NCI-H345 (cell line): ENCODE measurements at places on chromosomes 6 and 20.

DNA sequence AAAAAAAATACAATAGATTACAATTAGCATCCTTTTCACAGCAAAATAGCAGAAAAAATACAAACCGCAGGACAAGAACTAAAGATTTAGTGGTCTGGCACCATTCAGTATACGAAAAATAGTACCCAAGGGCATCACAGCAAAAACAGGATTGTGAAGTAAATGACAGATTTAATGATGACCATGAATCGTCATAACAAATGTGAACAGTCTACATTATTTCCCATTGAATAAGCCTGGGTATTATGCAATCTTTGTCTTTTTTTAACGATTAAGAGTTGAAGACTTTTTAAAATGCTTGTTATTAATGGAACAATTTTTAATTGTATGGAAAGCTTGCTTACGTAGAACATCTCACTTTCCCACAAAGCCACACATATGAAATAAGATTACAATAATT is 432.8 kb downstream of the PKHD1 start:
- DNase-seq, result no peak

DNA sequence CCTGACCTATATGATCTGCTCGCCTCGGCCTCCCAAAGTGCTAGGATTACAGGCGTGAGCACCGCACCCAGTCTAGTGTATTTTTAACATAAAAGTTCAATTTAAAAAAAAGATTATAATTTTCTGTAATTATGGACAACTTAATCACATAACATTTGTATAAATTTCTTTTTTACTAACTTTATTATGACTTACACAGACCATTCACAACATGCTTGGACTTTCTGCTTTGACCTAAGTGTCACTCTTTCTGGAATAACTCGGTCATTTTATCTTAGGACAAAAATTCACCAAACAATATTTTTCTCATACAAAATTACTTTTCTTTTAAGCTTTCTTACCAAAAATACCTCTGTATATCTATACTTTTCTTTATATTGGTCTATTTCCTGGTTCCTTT is 15.4 kb upstream of the IL22RA2 start:
- no peak for DNase-seq

GRCh38 chr20:4488407-4489339 is 233.0 kb upstream of the PRND start:
- DNase-seq, result no peak

GRCh38 chr6:26065952-26066380 is 21.3 kb upstream of the HFE start:
- DNase-seq, result peak; percentile 59

DNA sequence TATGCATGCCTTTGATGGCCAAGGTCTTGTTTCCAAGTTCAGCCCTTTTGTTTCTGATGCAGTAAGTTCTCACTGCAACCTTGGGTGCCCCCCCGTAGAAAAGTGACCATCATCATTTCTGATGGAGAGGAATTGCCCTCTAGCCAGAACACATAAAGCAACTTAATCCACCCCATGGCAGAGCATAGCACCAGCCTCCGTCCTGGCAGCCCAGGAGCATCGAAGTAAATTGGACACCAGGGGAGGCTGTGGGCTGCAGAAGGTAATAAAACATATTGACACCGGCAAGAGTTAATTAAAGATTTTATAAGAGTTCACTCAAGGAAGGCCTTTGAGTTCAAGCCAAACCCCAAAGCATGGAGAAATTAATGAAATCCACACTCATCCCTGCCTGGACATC is 39.2 kb upstream of the CST7 start:
- DNase-seq, result no peak

GRCh38 chr6:81450180-81450579 is 302.3 kb downstream of the TENT5A start:
- no peak for DNase-seq

DNA sequence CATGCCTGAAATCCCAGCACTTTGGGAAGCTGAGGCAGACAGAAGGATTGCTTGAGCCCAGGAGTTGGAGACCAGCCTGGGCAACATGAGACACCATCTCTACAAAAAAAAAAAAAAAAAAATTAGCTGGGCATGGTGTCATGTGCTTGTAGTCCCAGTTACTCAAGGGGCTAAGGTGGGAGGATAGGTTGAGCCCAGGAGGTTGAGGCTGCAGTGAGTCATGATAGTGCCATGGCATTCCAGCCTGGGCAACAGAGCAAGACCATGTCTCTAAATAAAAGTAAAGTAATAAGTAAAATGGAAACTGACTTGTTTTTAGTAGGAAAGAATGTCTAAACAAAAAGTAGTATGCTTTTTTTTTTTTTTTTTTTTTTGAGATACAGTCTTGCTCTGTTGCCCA is 240.7 kb downstream of the ARID1B start:
- DNase-seq, result no peak

GRCh38 chr6:149938571-149939355 is 3.1 kb upstream of the ULBP2 start:
- DNase-seq, result peak; percentile 22

- DNase-seq, result no peak
These were observed 37.6 kb upstream of the HINT3 start for GRCh38 chr6:125918681-125919566.

- no peak for DNase-seq
These were observed 71.1 kb downstream of the ZDHHC14 start for GRCh38 chr6:157452096-157452495.

GRCh38 chr6:155340464-155341129 is 26.3 kb upstream of the TFB1M start:
- DNase-seq, result no peak

GRCh38 chr6:157552081-157552747 is 171.2 kb downstream of the ZDHHC14 start:
- peak; percentile 95 for DNase-seq

DNA sequence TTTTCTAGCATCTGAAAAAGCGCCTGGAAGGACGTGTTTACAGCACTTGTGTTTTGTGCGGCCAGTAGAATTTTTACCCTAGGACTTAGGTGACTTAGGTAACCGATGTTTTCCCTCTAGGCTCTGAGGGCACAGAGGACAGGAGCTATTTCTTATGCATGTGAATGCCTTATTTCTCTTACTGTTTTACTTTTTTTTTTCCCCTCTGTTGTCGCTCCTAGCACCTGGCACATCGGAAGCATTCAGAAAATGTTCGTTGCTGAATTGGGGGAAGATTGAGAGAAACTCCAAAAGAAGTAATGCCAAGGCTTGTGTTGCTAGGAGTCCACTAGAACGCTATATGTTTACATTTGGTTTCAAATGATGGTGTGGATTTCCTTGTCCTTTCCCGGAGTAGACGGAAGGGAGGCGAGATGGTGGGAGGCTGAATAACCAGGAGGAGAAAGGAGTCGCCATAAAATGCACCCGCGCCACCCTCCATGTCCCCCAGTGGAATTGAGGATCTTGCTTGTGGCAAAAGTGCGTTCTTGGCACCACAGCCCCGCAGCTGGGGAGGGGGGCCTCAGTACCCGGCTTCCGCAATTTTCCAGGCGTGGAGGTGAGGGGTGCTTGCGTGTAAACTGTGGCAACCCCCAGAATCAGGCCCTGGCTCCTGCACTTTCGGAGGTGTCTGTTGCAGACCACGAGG is 6.9 kb downstream of the OLIG3 start:
- no peak for DNase-seq

- no peak for DNase-seq
These were observed 19.0 kb upstream of the UTRN start for GRCh38 chr6:144266091-144266649.

DNA sequence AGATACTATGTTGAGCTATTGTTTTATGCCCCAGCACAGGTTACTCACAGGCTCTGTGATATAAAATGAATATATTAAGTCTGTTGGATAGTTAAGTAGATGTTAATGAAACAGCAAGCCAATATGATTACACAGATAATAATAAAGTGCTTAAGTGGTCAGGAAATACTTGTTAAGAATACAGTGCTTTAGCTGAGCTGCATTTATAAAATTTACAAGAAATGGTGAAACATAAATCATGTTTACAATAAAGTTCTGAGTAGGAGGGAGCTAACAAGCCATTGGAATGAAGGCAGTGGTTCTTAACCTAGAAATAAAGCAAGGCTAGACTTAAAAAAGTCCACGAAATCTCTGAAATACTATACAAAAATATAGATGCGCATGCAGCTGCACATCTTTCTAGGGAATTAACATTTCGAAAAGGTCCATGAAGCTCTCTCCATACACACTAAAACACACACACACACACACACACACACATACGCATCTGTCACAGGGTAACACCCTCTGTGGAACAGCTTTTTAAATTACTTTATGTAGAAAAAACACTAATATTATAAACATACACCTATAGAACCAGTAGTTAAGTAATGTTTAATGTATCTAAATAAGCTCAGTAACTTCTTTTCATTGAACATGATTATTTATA is 87.3 kb downstream of the COL9A1 start:
- no peak for DNase-seq

- peak; percentile 5 for DNase-seq
These were observed 1.6 kb downstream of the TRIM27 start for GRCh38 chr6:28922004-28922820.

GRCh38 chr6:21874372-21874771 is 280.8 kb downstream of the SOX4 start:
- no peak for DNase-seq

GRCh38 chr20:32206760-32207625 is 550 bp downstream of the PLAGL2 start:
- no peak for DNase-seq

DNA sequence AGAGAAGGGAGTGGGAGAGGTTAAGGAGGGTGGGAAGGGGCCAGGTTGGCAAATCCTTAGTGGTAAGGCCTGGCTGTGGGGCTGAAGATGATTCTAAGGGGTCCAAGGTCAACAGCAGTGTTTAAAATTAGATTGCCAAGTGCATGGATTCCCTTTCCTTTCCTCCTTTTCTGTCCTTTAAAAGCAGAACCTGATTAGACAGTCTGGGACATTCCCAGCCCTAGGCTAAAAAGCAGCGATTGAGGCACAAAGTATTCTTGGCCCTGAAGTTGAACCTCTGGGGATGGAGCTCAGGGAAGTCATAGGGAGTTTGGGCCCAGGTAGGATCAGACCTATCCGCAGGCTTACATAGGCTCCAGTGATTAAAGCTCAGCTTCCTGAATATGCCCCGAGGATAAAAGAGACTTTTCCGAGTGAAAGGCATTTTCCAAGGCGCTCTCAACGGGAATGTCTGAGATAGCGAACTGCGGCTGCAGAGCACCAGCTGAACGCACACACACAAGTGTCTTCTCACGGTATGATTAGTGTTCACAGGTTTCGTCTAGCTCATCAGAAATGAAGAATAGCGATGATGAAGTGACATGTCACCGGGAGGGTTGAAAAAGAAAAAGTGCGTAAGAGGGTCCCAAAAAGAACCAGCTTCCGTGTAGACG is 787 bp upstream of the CARMIL1 start:
- DNase-seq, result no peak

DNA sequence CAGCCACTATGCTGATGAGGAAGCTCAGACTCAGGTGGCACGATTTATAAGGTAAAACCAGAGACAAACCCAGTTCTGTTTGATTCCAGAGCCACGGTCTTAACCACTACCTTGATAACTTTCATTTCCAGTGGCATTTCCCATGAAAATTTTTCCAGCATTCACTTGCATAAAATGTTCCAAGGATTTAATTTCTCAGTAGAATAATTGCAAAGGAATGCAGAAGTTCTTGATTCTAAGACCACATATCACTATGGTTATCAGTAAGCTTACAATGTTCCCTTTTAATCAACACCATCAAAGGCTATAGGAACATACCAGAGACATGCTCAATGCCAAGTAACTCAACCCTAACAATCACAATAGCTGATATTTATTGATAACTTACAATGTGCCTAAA is 306.0 kb upstream of the HS3ST5 start:
- DNase-seq, result no peak

DNA sequence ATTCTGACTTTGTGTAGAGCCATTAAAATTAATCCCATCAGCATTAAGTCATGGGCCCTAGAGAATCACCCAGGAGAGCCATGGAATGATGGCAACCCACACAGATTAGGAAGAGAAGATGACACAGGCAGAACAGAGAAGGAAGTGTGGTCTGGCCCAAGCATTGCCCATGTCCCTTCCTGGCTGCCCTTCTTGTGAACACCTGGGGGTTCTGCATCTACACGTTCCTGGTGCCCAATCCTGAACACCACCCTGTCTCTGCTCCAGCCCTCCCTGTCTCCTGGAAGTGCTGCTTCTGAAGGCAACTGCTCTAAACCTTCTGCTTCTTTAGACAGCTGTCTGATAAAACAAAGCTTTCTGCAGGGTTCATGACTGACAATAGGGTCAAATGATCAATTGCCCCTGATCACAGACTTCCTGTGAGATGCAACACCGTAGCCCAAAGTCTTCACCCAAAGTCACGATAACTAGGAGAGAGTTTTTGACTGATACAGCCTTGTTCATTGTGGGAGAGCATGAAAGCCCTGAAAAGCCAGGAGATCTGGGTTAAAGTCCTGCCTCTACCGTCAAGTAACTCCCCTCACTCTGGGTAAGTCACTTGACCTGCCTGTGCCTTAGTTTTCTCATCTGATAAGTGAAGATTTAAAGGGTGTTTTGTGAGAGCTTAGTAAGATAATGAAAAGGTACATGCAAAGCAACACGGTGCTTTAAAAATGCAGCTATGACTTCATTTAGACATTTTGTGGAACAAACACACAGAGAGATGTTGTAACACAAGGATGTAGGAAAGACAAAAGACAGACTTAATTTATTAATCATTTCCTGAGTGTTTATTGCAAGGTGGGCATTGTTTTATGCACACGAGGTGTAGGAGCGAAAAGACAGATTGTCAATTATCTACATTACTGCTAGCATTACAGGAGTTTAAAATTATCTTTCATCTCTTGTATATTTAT is 291.2 kb upstream of the STXBP5 start:
- no peak for DNase-seq

DNA sequence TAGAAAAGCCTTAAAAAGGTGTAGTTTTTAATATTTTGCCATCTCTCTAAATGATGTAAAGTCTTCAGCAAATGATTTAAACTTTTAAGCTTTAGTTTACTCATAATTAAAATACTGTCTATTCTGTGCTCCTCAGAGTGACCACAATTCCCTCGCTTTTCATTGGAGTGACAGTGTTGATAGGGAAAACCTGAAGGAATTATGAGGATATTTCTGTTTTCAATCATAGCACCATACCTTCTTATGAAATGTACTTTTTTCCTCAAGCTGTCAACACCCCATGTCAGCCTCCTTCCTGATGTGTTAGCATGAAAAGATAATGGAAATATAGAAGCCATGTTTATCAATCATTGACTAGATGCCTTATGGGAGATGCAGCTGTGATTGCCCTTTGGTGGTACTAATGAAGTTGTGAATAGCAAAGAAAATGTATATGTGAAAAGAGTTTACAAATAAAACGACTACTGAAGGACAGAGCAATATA is 145.4 kb upstream of the EYS start:
- no peak for DNase-seq

DNA sequence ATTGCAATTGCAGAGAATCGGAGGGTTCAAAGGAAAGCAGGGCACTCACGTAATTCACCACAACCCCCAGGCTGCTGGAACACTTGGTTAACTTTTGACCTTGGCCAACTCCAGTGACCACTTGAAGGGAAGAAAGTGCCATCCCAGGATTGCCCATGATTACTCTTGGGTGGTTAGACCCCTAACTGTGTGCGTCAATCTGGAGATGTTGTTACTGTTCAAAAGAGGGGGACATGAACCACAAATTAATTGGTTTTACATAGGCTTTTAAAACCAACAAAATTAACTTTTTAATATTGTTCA is 50.1 kb upstream of the NCOA3 start:
- no peak for DNase-seq
